ENCODE measurements at places on chromosomes 1 and 21.
A peak's percentile ranks its signal among the peaks of the same experiment; 100 is the strongest.

- no peaks in the 10 kb centered on the region for H3K4me1 ChIP-seq
- DNase-seq: peak; percentile 88
- no peak overlapping the region for H3K27ac ChIP-seq
- H3K4me3 ChIP-seq: no peak overlapping the region
- no peaks in the 10 kb centered on the region for H3K36me3 ChIP-seq
- peaks cover 6% of the 10 kb centered on the region for H3K27me3 ChIP-seq
These were observed 368.3 kb upstream of the C1orf174 start for GRCh38 chr1:4268262-4268888.

GRCh38 chr1:33157131-33157530, 24.7 kb downstream of the TRIM62 start:
- no peak overlapping the region for H3K27ac ChIP-seq
- H3K4me3 ChIP-seq: no peak overlapping the region
- DNase-seq: no peak
- H3K4me1 ChIP-seq: peaks cover 40% of the 10 kb centered on the region

DNA sequence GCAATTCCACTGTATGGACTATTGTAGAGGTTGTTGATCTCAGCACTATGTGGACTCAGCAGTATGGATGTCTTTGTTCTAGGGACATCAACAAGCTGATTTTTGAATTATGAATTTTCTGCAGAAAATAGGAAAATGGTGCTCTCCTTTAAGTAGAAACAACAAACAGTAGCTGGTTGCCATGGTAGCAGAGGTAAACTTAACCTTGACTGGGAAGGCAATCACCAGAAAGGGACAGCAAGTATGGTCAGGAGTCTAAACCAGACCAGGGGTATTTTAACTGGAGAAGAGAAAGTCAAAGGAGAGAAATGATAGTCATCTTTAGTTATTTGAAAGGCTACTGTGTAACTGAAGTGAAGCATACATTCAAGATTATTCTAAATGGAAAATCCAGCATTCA, 22.3 kb downstream of the WLS start:
- H3K27me3 ChIP-seq: no peaks in the 10 kb centered on the region
- H3K4me3 ChIP-seq: no peak overlapping the region
- H3K4me1 ChIP-seq: peaks cover 100% of the 10 kb centered on the region
- H3K27ac ChIP-seq: peak overlapping the region; percentile 7
- no peak for DNase-seq

- H3K4me3 ChIP-seq: peak within 1 kb of the TSS; percentile 40
- peaks cover 17% of the 10 kb centered on the region for H3K4me1 ChIP-seq
- H3K36me3 ChIP-seq: peaks cover 42% of the 10 kb centered on the region
- no peak for DNase-seq
- H3K27me3 ChIP-seq: no peaks in the 10 kb centered on the region
These were observed at the start of gene CTSK for GRCh38 chr1:150808121-150808520. CTSK (minus strand) TSS chr1:150808260; CDS start chr1:150806805, 1,455 bp downstream.

DNA sequence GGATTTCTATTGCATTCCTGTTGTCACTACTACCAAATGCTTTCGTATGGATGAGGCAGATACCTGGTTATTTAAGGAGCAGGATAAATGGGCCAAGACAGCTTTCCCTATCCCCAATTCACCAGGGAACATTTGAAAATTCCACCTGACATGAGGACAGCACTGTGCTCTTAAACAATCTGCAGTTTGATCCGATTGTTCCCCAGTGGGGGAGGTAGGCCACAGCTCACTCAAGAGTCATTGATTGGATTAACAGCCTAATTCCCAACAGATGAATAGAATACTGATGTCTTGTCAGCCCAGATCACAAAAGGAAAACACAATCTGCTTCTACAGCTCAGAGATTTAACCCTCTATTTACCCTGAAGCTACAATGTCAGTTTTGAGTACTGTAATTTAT, 123.9 kb downstream of the LHX4 start:
- no peaks in the 10 kb centered on the region for H3K27me3 ChIP-seq
- H3K4me1 ChIP-seq: peaks cover 14% of the 10 kb centered on the region
- no peak overlapping the region for H3K4me3 ChIP-seq
- H3K36me3 ChIP-seq: no peaks in the 10 kb centered on the region
- H3K27ac ChIP-seq: no peak overlapping the region
